ENCODE measurements at places on chromosomes 12 and 14.

- DNase-seq = no peak
Observed at GRCh38 chr14:26917086-26917485, 319.3 kb upstream of the NOVA1 start.

GRCh38 chr12:3882896-3883564 is 9.8 kb upstream of the PARP11 start:
- no peak for DNase-seq

DNA sequence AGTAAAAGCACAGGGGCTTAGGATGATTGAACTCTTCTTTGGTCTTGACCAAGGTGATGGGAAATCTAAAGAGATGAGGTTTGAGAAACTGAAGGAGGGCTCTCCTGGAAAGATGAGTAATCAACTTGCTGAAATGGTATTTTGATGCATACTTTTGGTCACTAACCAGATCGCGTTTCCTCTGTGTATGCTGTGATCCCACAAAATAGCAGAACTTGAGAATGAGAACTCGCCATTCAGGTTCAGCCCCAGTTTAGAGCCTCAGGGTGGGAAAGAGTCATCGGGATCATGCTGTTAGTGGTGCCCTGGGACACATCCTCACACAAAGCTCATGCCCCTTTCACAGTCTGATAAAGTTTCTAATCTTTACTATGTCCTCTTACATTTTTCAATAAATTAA is 488.8 kb downstream of the ETNK1 start:
- DNase-seq = no peak

- DNase-seq = no peak
Observed at GRCh38 chr12:101596172-101596571, 1.4 kb downstream of the MYBPC1 start.

DNA sequence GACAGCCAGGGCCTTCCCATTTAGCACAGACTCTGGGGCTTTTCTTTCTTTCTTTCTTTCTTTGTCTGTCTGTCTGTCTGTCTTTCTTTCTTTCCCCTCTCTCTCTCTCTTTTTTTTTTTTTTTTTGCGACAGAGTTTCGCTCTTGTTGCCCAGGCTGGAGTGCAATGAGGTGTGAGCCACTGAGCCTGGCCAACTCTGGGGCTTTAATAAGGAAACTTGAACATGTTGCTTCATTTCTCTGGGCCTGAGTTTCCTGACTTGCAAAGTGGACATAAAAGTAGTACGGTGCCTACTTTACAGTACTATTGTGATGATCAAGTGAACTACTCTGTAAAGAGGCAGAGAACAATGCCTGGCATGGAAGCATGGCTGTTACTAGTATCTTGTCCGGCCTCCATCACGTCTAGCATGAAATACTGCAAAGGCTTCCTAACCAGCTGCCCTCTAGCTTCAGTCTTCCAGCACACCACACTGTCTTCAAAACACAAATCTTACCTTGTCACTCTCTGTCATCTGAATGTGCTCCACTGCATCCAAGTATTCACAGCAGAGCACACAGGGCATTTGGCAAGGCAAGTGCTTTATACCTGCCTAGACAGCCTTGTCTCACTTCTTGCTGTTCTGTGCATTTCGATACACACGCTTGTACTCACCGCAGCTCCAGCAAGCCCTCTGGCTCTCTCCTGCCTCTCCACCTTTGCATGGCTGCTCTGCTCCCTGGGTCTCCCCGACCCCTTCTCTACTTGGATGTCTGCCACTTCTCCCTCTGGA is 96.7 kb downstream of the IRF2BPL start:
- no peak for DNase-seq

DNA sequence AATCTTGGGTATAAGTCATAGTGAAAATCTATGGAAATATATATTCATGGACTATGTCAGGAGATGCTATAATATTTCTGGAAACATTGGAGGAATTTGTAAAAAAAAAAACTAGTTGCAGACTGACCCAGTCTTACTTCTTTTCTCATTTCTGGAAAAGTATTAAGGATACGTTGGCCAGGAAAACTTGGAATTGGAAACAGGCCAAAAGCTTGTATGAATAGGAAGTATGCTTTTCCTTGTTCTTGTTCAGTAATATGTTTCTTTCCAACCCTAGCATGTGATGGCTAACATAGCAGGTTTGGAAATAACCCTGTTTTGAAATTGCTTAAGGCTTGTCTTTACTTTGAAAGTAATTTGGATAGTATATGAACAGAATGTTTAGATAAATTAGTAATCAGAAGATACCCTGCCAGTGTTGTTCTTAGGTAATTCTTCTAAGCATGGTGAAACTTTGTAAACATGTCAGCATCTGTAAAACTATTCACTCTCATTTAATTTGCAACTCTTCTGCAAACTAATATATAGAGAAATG is 316.2 kb downstream of the NPAS3 start:
- DNase-seq = no peak

- DNase-seq = no peak
Observed at GRCh38 chr12:117362391-117362790, 965 bp upstream of the NOS1 start.

DNA sequence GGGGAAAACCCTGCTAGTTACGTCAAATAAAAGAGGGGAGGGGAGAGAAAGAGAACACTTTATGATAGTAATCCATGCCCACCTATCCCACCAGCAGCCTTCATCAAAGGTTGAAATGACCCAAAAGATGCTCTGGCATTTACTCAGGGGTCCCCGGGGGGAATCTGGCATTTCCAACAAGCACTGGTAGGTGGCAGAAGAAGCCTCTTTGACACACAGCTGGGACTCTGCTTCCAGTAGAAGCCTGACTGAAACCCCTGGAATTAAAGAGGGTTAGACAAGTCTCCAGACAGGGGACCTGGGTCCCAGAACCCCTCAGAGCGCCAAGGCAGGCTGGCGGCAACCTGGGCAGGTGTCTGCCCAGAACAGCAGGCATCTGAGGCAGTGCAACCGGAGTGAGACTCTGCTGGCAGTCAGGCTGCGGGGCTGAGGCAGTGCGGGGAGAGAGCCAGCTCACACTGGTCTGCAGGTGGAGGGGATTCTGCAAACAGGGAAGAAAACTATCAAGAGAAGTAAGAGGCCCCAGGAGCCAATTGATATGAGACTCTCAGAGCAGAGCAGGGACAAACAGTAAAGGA is 85.0 kb upstream of the CAPRIN2 start:
- DNase-seq = no peak

- DNase-seq = no peak
Observed at GRCh38 chr12:118033323-118033722, 16.8 kb downstream of the RFC5 start.

DNA sequence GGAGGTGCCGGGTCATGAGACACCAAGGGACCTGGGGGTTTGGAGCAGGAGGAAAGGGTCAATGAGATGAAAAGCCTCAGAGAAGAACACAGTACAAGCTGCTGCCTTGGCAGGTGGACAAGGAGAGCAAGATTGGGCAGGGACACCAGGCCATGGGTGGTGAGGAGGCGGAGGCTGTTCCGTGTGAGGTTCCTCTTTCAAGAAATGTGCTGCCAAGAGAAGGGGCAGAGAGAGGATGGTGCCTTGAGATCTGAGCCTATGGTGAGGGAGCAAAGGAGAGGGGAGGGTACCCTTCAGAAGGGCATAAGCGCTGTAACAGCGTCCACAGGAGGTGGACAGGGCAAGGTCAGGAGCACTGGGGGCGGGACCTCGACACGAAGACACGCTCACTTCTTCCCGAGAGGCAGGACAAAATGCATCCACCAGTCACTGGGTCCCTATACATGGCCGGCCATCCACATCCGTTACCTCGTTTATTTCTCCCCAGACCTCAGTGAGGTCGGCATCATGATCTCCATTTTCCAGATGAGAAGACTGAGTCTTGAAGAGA is 100.2 kb downstream of the B4GALNT3 start:
- no peak for DNase-seq

DNA sequence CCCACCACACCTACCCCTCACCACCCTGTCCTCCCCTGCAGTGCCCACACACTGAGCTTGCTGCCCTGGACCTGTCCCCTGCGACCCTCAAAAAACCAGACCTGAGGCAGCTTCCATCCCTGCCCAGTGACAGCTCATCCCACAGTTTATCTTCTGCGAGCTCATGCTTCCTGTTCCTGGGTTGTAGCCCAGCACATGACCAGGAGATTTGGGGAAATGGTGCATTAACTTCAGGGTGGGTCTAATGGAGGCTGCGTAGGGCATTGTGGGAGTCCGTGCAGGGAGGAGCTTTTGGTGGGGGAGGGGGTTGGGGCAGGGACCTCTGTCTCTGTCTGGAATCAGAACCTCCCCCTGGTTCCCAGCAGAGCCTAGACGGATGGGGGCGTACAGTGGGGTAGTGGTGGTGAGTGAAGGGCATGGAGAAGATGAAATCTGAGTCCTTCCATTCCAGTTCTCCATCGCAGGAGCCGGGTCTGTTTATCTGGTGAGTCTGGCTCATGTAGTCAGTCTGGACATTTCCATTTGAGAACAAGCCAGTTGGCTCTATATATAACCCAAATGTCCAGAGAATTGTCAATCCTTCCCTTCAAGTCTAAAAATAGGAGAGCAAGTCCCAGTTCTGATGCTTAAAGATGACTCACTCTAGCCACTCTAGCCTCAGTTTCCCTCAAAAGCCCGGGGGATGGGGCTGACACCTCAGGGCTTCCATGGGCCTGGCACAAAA is 270.9 kb downstream of the CACNA1C start:
- no peak for DNase-seq

GRCh38 chr12:112973011-112973735 is 5.1 kb upstream of the OAS2 start:
- DNase-seq = no peak

GRCh38 chr12:12032260-12032791 is 38.4 kb upstream of the BCL2L14 start:
- peak; percentile 61 for DNase-seq

DNA sequence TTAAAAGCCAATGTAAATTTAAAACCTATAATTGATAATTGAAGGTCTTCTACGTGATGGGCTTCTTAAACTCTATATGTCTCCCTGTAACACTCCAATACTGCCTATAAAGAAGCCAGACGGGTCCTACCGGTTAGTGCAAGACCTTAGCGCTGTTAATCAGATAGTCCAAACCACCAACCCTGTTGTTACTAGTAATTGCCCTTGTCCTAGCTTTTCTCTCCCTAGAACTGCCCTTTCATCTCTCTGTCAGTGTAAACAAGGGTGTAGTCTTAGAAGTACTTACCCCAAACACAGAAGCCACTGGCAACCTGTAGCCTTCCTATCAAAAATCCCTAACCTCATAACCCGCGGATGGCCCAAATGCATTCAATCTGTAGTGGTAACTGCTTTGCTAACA is 243.0 kb upstream of the DIO3 start:
- DNase-seq = no peak

- no peak for DNase-seq
Observed at GRCh38 chr14:104735830-104736642, 12.0 kb downstream of the ADSS1 start.

- no peak for DNase-seq
Observed at GRCh38 chr14:101032433-101032832, 128.9 kb upstream of the RTL1 start.
